ENCODE measurements at places on chromosomes 4 and X. TPM values are rescaled to one million over a fixed set of nuclear protein-coding genes. Genes with fewer than 3 reads are reported as not detected.

DNA sequence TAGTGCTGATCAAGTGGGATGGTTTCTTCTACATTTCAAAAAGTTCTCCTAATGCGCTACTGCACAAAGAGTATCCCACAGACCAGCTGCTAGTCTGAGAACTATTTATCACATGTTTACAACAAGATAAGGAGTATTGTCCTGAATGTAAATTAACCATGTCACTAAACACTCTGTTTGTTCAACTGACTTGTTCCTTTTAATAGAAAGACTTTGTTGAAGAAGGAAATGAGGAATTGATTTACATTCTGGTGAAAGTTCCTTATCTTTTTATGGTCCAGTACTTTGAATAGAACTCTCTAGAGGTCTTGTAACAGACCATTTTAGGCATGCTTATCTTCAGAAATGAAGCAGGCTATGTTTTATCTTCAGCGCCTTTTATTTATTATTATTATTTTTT, 67.3 kb upstream of the IL13RA1 start:
- DNase-seq = no peak

GRCh38 chr4:36322921-36323354, 41.5 kb downstream of the DTHD1 start:
- DNase-seq = no peak

GRCh38 chr4:12242354-12242753, 813.7 kb upstream of the HS3ST1 start:
- no peak for DNase-seq

UGT2B10 gene
- total RNA-seq = not detected

ARHGAP24 gene
- total RNA-seq = 25.9 TPM

TET2 gene
- total RNA-seq = 22.0 TPM

All from esophagus muscularis mucosa (tissue), 4 donors.